ENCODE measurements at places on chromosomes 16 and 17. TPM values are rescaled to one million over a fixed set of nuclear protein-coding genes. Genes with fewer than 3 reads are reported as not detected.

The OR1F1 gene
- total RNA-seq: not detected

The CDH11 gene
- total RNA-seq: 42.1 TPM

The RNF43 gene
- not detected for total RNA-seq

The TBC1D3C gene
- total RNA-seq: not detected

The GCGR gene
- 0.17 TPM for total RNA-seq

The ABCA10 gene
- 2.5 TPM for total RNA-seq

The TMEM88 gene
- 45.9 TPM for total RNA-seq

The SMIM22 gene
- not detected for total RNA-seq

The CCL16 gene
- not detected for total RNA-seq

The PIGQ gene
- 36.1 TPM for total RNA-seq

The KRTAP4-3 gene
- total RNA-seq: not detected

The IL17C gene
- total RNA-seq: not detected

The KIFC3 gene
- 28.2 TPM for total RNA-seq

The MT1H gene
- not detected for total RNA-seq

The CLEC10A gene
- total RNA-seq: 14.0 TPM

The EPOP gene
- total RNA-seq: 2.6 TPM

The TUFM gene
- total RNA-seq: 73.6 TPM

The ADAD2 gene
- not detected for total RNA-seq

The SLC9A5 gene
- 0.33 TPM for total RNA-seq

The GH1 gene
- total RNA-seq: not detected

The DNASE1L2 gene
- total RNA-seq: 0.52 TPM

The PRAC2 gene
- not detected for total RNA-seq

The KARS1 gene
- total RNA-seq: 120 TPM

The TBCD gene
- total RNA-seq: 56.7 TPM

The MGAT5B gene
- under 0.01 TPM for total RNA-seq

The MYL11 gene
- total RNA-seq: not detected

The TMEM238L gene
- not detected for total RNA-seq

The RNF112 gene
- 2.3 TPM for total RNA-seq

The RASL10B gene
- total RNA-seq: 16.9 TPM

The CDH3 gene
- 0.19 TPM for total RNA-seq

The MIEN1 gene
- 57.3 TPM for total RNA-seq

The TRAF7 gene
- total RNA-seq: 47.3 TPM

The CCDC102A gene
- 48.5 TPM for total RNA-seq

The TAC4 gene
- total RNA-seq: not detected

The HS3ST4 gene
- not detected for total RNA-seq

The LRRC75A gene
- total RNA-seq: 3.5 TPM

The RPL38 gene
- 1,296 TPM for total RNA-seq

The TBKBP1 gene
- 25.7 TPM for total RNA-seq
